IPS DF 19.7 (cell line): ENCODE measurements at places on chromosomes 3 and 15.
A peak's percentile ranks its signal among the peaks of the same experiment; 100 is the strongest.

DNA sequence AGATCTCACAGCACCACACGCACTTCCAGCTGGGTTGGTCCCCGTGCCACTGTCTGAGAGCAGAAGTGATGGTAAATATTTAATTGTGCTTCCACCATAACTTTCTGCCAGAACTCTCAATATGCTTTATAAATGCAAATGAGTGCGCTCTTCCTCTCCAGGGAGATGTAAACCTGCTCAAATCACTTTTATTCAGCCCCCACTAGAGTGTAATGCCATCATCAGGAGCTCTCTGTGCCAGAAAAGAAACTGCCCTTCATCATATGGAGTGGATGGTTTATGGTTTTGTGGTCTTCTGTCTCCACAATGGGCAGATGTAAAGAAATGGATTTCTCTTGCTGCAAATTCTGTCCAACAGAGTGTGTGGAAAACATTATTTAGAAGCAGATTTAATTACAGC lies 127.0 kb downstream of the EPHB1 start:
- no peak for DNase-seq

DNA sequence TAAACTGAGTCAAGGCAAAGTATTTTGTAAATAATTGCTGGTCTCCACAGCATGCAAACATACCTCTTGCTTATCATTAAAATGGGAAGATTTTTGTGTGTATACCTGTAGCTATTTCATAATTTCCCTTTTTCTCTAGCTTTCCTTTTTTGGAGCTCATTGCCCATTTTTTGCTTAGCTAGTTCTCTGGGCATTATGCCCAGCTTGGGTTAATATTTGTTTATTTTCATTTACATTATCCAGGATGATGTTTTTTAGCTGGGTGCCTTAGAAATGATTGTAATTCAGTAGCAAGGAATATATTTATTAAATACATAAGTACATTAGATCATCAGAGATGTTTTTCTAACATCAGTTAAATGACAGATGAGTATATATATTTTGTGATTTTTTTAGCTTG lies 1271.7 kb upstream of the GBE1 start:
- DNase-seq = no peak

GRCh38 chr15:58433597-58434333 lies 2.0 kb downstream of the LIPC start:
- DNase-seq = no peak

DNA sequence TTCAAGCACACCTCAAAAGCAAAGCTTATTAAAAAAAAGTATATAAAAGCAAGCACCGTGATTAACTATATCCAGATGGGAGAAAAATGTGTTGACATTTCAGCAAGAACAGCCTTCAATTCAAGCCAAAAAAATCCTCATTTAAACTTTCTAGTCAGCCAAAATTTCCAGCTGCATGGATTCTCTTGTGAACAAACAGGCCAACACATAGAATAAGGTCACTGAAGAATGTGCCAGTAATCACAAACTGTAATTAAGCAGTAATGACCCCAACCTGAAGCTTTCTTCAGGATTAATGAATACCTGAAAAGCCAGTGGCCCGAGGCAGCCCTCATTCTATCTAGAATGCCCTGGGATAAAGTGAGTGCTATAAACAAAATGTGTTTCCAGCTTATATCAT lies 130.7 kb upstream of the KCNMB2 start:
- DNase-seq = no peak

DNA sequence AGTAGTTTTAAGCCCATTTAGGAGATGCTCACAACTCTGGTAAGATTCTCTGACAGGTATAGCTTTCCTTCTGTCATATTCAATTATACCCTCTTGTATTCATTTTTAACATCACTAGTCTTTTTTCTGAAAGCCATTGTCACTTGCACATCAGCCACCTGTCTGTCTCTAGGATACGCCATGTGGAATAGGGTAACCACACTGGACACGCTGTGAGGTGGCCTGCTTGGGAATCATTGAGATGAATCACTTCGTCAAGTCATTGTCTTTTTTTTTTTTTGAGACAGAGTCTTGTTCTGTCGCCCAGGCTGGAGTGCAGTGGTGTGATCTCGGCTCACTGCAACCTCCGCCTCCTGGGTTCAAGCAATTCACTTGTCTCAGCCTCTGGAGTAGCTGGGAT lies 7.4 kb downstream of the TM6SF1 start:
- no peak for DNase-seq

- DNase-seq = no peak
Observed at GRCh38 chr3:32392536-32393302, 1.1 kb downstream of the CMTM7 start.

DNA sequence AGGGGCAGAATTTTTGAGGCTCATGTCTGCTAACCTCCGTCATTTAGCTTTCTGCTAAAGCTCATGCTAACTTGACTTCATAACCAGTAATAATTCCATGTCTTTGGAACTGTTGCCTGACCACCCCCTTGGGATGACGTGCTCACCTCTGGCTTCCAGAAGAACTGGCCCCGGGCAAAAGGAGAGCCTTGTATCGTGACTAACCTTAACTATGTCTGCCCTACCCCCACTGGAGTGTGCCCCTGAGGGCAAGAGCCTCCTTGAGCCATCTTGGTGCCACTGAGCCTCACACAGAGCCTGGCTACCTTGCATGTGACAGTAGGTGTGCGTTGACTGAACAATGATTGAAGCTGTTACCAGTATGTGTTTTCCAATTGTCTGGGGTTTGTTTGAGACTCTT lies 4.7 kb downstream of the LRRK1 start:
- DNase-seq = no peak

GRCh38 chr3:183279371-183279770 lies 26.3 kb downstream of the B3GNT5 start:
- no peak for DNase-seq

GRCh38 chr3:8371960-8372463 lies 129.6 kb upstream of the LMCD1 start:
- DNase-seq = no peak

DNA sequence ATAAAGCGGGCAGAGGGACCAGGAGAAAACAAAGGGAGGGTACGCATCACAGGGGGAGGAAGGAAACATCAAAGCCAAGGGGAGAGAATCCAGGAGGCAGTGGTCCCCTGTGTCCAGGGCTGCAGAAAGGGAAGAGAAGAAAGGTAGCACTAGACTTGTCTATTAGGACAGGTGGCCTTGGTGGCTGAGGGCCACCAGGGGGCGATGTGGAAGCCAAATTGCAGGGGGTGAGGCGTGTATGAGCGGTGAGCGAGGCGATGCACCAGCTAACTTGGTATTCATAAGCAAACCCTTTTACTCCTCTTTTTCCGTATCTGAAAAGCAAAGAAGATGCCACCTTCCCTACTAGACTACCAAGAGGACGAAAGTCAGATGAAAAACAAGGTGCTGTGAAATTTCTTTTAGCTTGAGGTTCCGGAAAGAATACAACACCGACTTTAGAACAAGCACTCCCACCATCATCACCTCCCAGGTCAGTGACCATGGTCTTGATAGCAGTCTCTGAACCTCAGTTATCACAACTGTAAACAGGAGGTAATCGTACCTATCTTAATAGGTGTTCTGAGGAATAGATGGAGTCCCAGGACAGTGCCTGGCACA lies 654.4 kb upstream of the ADAMTS9 start:
- peak; percentile 35 for DNase-seq

- no peak for DNase-seq
Observed at GRCh38 chr15:65375871-65376607, 1.8 kb downstream of the IGDCC3 start.

DNA sequence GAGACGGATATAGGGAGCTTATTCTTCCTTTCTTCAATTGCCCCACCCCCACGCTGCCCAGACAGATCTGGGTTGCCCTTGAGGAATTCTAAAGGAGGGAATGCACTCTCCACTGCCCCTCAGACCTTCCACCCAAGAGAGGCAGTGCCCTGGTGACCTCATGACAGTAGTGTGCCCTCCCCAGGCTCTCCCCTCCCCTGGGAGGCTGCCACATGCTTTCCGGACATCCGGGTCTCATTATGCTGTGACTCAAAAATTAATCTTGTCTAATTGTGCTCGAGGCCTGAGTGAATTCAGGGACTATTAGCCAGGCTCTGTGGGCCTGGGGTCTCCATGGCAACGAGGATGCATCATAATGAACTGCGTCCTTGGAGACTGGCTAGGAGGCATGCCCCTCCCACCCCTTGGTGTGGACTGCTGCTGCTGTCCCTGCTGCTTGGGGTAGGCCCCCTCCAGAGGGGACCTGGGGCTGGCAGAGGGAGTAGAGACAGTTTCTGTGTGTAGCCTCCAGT lies 20.8 kb downstream of the CORO2B start:
- no peak for DNase-seq

DNA sequence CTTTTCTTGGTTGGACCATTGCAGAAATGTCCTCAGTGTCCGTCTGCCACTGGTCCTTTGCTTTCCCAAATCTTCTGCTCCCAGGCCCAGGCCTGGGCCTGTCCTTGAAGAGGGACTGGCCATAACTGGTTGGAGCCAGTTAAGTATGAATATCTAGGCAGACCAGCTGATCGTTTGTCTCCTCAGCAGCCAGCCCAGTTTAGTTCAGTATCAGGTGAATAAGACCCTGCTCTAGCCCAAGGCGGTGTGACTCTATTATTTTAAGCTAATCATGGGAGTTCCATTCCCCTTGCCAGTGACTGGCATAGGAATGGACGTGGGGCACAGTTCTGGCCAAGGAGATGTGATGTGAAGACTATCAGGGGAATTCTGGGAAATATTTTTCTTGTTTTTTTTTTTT lies 73.9 kb upstream of the RASGRF1 start:
- DNase-seq = no peak

DNA sequence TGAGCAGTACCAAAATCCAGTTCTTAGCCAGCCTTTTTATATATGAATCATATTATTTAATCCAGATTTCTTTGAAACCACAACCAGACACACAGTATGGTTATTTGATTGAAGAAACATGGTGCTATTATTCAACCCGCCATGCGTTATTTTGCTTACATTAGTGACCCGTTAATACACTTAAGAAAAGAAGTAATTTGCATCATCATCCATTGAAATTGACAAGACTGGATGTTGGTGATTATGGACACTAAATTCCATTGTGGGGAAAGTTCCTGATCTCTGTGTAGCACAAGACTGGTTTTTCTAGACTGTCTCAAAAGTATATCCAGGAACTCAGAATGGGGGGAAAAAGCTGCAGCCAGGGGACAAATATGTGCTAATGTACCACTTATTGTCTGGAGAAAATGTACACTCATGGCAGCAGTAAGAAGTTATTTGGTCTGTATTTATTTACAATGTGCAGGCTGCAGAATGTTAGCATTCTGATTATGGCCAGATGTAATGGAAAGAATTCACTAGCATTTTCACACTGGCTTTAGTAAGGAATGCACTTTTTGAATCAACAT lies 80.3 kb downstream of the FILIP1L start:
- DNase-seq = no peak

GRCh38 chr3:60250206-60250605 lies 1001.0 kb downstream of the FHIT start:
- DNase-seq = no peak

DNA sequence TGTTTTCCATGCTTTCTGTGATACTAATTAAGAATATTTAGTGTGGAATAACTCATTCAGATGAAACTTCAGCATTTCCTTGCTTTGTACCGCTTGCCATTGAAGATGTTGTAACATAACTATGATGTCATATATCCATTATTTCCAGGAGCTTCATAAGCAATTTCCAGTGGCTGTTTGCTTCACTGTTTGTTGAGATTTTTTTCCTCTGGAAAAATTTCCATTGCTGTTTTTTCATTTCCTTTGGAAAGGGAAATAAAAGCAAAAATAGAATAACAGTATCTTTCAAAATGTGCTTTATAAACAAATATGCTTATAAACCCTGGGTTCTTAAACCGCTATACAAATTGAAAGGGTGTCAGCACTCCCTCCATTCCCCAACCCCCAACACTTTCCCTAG lies 319.6 kb upstream of the SEMA6D start:
- DNase-seq = no peak

- no peak for DNase-seq
Observed at GRCh38 chr3:39285332-39285731, 5.5 kb upstream of the CX3CR1 start.

- no peak for DNase-seq
Observed at GRCh38 chr3:154151969-154152368, 30.8 kb downstream of the ARHGEF26 start.

- no peak for DNase-seq
Observed at GRCh38 chr3:11607816-11608215, 35.9 kb downstream of the VGLL4 start.

- no peak for DNase-seq
Observed at GRCh38 chr3:80445053-80445452, 677.3 kb upstream of the ROBO1 start.

DNA sequence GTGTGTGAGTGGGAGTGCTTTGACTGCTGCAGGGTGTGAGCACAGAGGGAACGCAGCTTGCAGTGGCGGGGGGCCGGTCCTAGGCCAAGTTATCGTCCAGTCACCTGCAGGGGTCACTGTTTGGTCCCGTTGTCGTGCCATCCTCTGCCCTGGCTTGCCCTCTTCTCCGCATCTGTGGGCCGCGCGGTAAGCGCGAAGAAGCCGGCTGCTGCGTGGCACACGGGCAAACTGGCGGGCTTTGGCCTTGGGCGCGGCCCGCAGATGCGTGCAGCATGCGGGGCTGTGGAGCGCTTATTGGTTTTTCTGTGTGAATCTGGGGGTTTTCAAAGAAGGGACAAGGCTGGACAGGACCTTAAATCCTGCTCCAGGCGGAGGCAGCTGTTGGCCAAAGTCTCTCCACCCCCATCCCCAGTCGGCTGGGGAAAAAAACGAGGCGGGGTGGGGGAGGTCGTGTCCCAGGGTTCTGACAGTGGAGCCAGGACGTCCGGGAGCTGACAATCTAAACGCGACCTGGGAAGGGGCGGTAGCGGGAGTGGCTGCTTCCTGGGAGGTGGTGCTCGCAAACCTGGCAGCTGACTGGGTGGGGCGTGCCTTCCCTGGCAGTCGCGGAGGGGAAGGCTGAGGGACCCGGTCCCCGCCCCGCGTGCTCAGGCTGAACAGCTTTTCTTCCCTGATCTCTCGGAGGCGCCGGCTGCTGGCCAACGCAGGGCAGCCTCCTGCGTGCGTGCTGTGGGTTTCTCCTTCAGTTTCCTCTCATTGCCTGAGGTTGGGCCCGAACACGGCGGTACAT lies 39.7 kb upstream of the VEPH1 start:
- DNase-seq = peak; percentile 20

- no peak for DNase-seq
Observed at GRCh38 chr3:127255516-127255915, 32.3 kb downstream of the PRR20G start.

DNA sequence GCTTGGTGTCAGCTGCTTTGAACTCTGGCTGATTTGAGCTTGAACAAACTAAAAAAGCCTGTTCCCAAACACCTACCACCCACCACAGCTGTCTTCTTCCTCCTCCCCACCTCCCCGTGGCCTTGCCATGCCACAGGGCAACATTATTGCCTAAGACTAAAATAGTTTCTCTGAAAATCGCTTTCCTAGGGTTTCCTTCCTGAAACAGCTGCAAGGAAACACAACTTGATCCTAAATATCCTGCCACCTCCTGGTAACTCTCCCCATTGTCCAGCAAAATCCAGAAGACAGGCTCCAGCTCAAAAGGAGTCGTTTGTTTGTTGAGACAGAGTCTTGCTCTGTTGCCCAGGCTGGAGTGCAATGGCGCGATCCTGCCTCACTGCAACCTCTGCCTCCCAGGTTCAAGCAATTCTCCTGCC lies 193.9 kb upstream of the TPM1 start:
- DNase-seq = no peak

GRCh38 chr3:12995389-12996180 lies 77.6 kb downstream of the IQSEC1 start:
- no peak for DNase-seq

GRCh38 chr3:184791171-184791570 lies 20.8 kb upstream of the VPS8 start:
- DNase-seq = no peak

- DNase-seq = no peak
Observed at GRCh38 chr3:20462723-20463122, 276.7 kb upstream of the SGO1 start.
